Mesothelial cell of epicardium (in vitro differentiated cells): ENCODE measurements at places on chromosomes 7 and 10.

DNA sequence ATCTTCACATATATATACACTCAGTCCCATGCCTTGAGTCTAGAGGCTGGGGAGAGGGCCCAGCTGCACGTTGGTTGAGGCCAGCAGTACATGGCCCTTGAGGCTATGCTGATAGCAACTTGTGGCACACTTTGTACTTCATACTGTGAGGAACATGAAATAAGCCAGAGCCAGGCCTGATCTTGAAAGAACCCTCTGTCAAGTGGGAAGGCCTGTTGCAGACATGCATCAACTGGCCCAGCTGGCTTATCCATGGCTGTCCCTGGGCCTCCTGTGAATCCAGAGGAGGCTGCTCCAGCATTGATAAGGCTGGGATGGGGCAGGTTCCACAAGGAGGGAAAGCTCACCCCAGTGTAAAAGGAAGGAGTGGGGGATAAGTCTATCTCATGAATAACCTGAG, 140.4 kb downstream of the NRF1 start:
- DNase-seq = no peak

GRCh38 chr7:148379677-148380076, 210.9 kb upstream of the C7orf33 start:
- no peak for DNase-seq

- DNase-seq = no peak
Measured at GRCh38 chr10:78650122-78650521, 418.6 kb upstream of the ZMIZ1 start.

DNA sequence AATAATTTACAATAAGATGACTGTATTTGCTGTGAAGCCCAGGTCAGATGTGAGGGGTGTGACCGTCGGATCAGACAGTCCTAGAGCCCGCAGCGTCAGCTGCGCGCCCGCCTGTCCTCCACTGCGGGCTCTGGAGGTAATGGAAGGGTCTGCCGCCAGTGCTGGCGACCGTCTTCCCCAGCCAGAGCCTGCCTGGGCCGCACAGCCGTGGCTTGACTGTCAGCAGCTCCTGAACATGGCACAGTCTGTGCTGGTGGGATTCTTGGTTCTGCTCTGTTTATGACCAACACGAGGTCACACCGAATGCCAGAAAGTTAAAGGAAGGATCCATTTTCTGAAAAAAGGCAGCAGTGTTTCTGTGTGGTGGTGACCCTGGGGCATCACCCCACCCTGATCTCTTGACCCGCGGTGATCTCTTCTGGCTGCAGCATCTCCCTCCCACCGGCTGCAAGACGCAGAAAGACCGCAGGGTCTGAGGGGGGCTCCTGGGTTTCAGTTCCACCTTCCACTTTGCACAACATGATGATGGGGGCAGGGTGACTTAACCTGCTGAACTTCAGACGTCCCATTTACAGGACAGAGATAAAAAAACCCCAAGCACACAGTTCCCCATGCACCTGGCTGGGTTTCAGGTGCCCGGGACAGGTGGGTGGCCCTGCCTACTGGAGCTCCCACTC, 103.7 kb downstream of the DNAJB6 start:
- DNase-seq = no peak

DNA sequence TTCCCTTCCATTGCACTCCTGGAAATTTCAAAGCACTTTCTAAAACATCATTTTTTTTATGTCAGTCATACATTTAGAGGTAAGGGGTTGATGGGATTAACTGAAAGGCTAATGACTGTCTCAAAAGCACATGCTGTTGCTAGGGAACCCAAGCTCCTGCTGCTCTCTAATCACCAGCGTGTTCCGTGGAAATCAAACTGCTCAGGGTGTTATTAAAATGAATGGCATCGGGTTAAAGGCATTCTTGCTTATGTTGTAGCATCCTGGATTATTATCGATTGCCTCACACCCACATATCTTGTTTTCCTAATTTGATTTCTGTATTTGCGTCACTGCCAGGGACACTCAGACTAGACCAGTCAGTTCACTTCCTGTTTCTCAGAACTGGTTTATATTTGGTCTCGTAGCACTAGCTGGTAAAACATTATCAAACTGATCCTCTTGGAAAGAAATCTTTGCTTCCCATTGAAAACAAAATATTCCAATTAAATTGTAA, 216.5 kb upstream of the MKLN1 start:
- no peak for DNase-seq

DNA sequence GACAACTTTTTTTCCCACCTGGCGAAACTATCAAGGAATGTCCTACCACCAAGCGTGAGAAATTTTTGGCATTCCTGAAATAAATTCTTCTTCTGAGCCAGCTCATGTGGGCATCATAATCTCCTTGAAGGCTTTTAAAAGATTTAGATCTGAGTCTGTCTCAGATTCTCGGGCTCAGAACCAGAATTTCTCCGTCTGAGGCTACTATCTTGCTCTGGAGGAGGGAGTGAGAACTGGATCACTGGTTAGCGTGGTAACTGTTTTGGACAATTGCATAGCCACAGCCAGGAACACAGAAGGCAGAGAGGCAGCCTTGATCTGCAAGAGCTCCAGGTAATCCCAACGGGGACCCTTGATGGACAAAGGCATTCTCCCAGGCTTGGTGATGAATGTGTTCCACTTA, 1.0 kb upstream of the PLAC9 start:
- no peak for DNase-seq

DNA sequence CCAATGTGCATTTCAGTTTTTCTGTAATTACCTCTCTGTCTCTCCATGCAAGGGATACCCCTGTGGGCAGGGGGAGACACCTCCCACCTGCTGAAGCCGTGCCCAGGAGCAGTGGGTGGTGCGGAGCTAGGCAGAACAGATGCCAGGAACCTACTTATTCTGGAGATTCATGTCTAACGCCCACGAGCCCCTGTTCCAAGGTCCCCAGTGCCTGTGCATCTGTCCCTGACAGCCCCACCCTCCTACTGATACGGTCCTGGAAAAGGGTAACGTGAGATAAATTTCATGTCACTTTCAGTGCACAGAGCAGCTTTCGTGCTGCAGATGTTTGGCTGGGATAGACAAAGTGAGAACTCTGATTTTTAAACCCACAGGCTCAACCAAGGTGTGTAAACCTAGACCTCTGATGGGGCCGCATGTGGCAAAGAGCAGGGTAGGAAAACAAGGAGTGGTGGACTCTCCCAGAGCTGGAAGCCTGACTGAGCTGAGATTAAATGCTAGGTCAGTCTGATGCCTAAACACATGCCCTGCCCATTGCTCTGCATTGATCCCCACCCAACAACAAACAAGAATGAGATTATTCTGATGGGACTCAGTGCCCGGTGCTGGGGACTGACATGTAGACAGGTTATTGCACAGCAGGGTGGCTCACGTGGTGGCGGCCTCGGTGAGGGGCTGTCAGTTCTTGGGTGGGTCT, 123.6 kb upstream of the GDF10 start:
- DNase-seq = no peak

GRCh38 chr7:41385996-41386395, 316.9 kb downstream of the INHBA start:
- DNase-seq = no peak

- DNase-seq = no peak
Measured at GRCh38 chr10:86815035-86815617, 58.7 kb downstream of the BMPR1A start.

DNA sequence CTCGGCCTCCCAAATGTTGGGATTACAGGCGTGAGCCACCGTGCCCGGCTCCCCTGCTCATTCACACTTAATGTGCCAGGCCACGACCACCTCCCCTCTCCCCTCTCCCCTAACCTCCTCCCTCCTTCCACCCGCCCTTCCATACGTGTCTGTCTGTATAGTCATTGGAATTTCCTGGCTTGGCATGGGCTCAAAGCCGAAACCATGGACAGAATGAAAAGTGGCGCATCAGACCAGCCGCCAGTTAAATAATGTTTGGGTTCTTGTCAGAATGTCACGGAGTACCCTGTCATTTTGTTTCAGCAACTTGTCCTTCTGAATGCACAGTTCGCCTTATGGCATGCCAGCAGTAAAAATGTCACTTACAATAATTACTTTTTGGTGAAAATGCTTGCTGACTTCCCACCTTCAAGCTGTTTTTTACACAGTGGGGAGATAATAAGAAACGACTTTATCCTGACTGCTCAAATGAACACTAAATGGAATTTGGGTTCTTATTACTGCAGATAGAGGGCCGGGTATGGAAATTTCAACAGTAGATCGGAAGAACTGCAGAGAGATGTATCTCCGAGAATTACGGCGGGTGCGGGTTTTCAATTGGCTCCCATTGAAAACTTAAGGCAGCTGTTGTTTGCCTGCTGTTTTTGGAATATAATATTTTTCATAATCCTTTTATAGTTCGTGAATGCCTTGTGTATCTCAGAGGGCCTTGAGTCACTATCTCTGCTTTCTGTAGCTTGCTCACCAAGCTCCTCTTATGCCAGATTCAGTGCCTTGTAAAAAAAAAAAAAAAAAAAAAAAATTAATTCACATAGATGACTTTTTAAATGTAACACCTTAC, 65.5 kb upstream of the SH2B2 start:
- no peak for DNase-seq

- DNase-seq = no peak
Measured at GRCh38 chr7:48427671-48428070, 256.4 kb downstream of the ABCA13 start.

- peak; percentile 31 for DNase-seq
Measured at GRCh38 chr10:102068216-102068615, 3.1 kb downstream of the HPS6 start.

GRCh38 chr7:123431075-123431614, 103.2 kb downstream of the IQUB start:
- no peak for DNase-seq

- DNase-seq = no peak
Measured at GRCh38 chr7:33091641-33092191, 17.5 kb downstream of the RP9 start.

DNA sequence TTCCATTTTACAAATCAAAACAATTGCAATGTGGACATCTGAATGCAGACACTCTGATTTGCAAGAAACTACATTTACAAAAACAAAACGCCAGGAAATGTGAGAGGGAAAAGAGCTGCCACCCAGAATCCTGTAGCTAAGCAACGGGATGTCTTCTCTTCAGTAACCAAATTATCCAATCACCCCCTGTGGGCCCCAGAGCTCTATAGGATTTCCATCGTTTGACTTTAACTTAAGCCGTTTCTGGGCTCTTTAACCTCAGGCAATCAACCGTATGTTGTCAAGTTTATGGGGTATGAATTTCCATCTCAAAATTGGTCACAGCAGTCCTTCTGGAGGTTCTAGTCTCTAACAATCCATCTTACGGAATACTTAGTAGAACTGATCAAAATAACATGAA, 240.5 kb downstream of the ETV1 start:
- no peak for DNase-seq

- DNase-seq = no peak
Measured at GRCh38 chr10:13950543-13950939, 363.8 kb downstream of the PRPF18 start.

DNA sequence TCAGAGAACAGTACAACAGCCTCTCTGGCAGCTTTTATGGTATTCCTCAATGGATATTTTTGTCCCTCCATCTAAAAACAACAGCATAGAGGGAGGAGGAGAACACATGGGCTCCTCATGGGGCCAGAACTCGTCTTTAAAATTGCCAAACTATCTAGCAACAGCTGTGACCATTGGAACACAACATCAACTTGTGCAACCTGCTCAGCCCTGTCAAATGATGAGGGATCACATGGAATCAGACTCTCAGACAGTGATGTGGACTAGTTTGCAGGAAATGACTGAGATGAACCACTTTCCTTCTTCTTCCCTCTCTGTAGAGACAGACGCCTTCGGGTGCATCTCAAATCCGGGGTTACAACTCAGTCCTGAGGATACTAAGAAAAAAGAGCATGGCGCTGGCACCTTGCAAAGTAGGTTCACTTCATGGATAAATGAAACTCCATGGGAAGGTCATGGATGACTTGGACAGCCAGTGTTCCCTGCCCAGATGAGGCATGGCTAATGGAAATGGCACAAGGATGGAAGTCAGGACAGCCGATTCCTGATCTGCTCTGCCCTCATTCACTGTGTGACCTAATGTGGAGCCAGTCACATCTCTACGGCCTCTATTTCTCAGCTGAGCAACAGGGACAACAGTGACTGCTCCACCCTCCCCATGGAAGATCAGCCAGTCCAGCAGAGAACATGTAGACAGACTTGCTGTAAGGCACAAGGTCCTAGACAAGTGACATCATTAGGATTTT, 24.6 kb upstream of the DGKI start:
- no peak for DNase-seq

DNA sequence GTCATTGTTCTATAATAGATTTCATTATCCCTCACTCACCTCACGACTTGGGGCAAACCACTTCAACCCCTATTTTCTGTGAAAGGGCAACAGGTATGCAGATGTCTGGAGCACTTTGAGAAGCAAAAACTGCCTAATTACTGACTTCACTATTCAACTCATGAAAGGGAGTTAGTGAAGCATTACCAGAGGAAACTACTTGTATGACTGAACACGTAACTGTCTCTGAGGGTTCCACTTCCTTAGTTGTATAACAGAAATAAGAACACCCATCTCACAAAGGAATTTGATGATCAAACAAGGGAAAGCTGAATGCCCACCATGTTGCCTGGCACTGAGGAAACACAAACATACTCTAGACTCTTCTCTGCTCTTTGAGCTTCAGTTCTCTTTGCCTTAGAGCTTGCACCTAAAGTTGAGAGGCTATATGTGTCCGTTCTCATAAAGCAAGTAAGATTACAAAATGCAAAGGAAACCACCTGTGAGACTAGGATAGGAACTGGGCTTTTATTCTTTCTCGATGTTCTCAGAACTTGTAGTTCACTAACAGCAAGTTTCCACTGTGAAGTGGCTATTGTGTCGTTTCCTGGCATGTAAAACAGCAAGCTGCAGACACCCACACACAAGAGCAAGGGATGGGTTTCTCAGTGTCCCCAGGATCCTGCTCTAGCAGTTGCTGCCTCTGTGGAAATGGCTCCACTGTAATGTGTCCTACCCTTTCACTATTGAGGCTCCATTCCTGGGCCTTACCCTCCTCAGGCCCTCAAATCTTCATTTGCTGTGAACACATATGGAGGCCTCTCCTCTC, 2.6 kb downstream of the TMEM243 start:
- no peak for DNase-seq

DNA sequence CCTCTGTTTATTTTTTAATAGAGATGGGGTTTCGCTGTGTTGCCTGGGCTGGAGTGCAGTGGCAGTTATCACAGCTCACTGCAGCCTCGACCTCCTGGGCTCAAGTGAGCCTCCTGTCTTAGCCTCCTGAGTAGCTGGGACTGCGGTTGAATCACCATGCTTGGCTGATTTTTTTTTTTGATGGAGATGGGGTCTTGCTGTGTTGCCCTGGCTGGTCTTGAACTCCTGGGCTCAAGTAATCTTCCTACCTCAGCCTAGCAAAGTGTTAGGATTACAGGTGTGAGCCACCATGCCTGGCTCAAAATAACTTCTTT, 8.1 kb downstream of the DYNC2I1 start:
- no peak for DNase-seq

DNA sequence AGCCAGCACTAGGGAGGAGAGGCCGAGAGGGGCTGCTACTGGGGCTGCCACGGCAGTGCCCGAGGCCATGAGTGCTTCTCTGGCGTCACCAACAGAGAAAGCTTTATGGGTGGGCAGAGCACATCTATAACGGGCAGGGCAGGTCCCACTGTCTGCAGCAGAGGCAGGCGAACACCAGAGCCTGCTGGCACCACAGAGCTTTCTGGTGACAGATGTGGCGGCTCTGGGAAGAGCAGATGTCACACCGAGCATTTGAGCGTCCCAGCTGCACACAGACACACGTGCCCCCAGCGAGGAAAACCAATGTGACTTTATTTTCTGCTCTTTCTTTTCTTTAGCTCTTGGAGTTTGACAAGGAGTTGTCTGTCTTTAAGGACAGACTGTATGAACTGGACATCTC, 20.5 kb downstream of the NKX6-2 start:
- DNase-seq = no peak
